ENCODE measurements at places on chromosomes 6 and 20.
A peak's percentile ranks its signal among the peaks of the same experiment; 100 is the strongest.

- no peak for DNase-seq
Observed at GRCh38 chr6:37630281-37630799, 67.3 kb downstream of the MDGA1 start.

- DNase-seq = no peak
Observed at GRCh38 chr6:17688481-17688880, 18.2 kb downstream of the NUP153 start.

DNA sequence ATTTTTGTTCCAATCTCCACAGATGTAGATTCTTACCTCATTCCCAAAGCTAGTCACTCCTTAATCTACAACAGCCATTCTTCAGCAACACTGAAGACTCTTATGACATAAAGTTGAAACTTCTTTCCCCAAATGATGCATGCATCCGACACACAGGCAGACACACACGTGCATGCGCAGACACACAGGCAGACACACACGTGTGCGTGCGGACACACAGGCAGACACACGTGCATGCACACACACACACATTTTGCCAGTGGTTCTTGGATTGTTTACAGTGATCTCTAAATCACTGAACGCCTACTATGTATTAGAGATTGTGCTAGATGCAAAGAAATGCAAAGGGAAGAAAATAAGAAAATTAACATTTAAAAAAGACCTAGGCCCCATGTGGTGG is 9.0 kb upstream of the TRPC4AP start:
- DNase-seq = no peak

DNA sequence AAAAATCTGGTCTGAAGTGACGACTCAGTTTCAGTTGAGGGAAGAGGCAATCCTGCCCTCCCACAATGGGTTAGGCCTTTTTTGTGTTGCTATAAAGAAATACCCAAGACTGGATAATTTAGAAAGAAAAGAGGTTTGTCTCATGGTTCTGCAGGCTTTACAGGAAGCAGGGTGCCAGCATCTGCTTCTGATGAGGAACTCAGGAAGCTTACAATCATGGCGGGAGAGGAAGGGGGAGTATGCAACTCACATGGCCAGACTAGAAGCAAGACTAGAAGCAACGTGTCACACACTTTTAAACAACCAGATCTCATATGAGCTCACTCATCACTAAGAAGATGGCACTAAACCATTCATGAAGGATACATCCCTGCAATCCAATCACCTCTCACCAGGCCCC is 529.3 kb downstream of the KIF16B start:
- no peak for DNase-seq

DNA sequence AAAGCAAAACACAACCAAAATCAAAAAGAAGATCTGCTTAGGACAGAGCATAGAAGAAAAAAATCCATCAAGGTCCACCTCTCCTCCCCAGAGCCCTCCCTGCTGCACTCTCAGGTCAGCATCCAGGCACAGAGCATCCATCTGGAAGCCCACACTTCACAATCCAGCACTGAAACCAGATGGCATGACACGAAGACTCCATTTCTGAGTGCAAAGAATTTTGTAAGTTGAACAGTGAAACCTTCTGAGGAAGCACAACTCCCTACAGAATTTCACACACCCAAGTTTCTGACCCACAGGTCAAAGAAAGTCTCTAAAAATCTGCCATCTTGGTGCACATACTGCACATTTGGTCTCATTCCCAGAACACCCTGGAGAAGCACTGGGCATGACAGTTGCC is 128.8 kb upstream of the STXBP5 start:
- DNase-seq = no peak

DNA sequence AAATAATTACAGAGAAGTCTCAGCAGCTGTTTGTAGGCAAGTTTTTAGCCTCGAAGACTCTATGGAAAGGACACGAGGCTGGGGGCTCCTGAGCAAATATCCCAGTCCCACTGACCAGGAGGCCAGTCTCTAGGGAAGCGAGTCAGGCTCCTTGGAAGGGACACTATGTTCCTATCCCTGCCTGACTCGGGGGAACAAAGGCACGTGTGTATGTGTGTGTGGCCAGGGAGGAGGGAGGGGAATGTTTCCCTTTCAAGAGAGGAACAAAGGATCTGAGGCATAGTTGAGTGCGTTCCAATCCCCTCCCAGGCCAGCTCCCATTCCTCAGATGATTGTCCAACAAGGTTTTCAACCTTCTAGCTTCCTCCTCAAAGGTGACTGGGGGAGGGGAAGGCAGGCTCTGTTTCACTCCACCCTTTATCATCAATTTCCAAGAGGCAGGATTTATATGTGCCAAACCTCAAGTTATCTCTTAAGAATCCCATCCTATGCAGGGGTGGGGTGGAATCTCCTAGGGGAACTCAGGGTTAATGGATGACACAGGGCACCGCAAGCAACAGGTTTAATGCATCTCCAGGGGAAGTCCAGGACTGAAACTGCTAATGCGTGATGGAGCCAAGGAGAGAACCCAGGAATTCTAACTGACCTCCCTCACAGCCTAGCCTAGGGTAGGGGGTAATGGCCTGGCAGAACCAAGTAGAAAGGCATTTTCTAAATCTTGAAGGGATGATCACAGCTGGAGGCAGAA is 9.9 kb downstream of the BCL2L1 start:
- DNase-seq = peak; percentile 97

GRCh38 chr6:81572020-81572419 is 180.5 kb downstream of the TENT5A start:
- no peak for DNase-seq

GRCh38 chr20:45254383-45255262 is at the start of gene SLPI:
SLPI (minus strand) TSS chr20:45254564; CDS start chr20:45254543, 21 bp downstream.
- peak; percentile 29 for DNase-seq

DNA sequence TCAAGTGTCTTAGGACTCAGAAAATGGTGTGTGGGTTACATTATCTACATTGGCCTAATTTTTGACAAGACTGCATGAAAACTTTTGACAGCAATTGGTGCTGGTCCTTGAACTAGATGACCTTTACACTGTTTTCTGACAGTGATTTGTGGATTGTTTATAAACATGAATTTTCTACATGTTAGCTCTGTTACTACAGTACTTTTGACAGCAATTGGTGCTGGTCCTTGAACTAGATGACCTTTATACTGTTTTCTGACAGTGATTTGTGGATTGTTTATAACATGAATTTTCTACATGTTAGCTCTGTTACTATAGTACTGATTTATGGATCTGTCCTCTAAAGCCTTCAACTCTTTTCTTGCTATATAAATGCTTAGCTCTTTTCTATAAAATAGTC is 16.7 kb downstream of the KCTD20 start:
- no peak for DNase-seq

DNA sequence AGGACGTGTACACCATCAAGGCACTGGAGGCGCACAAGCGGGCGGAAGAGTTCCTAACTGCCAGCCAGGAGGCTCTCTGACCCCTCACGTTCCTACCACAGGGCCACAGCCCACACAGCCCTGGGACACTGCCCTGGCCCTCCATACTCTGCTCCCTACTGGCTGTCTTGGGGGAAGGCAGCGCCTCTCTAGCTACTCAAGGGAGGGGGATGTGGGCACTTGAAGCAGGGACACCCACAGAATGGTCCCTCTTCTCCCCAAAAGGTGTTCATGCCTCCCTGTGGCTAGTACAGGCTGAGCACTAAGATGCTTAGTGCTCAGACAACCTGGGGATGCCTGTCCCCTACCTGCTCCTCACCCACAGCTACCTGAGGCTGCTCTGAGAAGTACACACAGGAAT is 2.5 kb downstream of the MEA1 start:
- no peak for DNase-seq

DNA sequence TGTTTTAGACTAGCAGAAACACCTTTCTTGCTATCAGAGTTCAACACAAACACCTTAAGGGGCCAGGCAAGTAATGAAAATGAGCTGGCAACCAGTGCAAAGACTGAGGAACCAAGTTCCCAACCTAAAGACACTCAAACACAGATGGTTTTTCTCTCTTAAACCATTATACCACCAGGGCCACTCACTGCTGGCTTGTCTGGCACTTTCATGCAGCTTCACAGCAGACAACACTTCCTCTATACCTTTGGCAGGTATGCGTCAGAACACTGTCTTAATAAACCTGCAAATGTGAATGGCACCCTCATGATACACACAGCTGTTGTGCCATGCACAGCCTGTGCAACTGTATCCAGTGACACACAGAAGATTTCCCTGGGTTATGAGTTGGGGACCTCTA is 41.6 kb downstream of the NFATC2 start:
- DNase-seq = no peak

DNA sequence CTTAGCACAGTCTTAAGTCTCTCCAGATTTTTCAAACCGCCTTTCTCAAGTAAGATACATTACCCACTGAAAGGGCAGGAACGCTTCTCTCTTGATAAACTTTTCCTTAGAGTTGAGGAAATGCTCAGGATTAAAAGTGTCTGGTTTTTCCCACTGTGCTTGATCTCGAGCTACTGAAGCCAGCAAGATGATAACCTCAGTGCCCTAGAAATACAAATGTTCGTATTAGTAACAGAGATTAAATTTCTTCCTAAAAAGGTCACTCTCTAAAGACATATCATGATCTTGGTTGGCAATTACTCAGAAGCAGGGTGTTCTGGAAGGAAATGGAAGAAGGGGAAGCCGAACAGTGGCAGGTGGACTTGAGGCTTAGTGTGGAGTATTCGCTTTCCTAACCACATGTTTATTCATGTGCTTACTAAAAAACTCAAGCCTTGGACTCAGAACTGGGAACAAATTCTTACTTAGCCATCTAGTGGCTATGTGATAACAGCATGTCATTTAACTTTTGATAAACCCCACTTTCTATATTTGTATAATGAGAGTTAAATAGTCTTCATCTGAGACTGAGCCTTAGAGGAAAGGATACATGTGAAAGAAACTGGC is 20.1 kb downstream of the C6orf141 start:
- no peak for DNase-seq

GRCh38 chr6:30884521-30885480 is 482 bp downstream of the DDR1 start:
- DNase-seq = peak; percentile 56

DNA sequence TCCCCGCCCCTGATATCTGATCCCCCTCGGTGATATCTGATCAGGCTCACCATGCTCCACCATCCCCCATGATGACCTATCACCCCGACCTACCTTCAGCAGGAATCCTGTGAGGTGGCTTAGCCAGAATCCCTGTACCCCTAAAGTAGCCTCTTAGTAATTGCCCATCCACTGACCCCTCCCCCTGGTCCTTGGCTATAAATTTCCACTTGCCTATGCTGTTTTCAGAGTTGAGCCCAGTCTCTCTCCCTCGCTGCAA is 177.5 kb upstream of the GGTLC1 start:
- no peak for DNase-seq

- DNase-seq = peak; percentile 28
Observed at GRCh38 chr20:18001131-18001921, 32.5 kb downstream of the MGME1 start.

GRCh38 chr20:34491226-34491931 is 24.8 kb upstream of the DYNLRB1 start:
- no peak for DNase-seq

DNA sequence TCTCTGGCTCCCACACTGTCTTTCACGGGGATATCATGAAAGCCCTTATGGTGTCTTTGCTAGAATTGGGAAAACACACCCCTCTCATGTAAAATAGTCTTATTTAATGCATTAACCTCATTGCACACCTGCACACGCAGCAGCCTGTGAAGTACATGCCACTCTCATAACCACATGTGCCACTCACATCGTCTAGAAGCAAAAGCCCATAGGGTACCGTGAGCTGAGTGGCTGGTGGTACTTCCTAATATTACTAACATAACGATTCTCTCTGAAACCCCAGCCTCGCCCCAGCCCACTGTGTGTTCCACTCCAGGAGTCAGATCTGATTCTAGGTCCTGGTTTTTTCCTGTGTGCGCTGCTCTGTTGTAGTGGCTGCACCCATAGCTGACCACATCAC is 9.5 kb upstream of the TMEM242 start:
- DNase-seq = no peak

DNA sequence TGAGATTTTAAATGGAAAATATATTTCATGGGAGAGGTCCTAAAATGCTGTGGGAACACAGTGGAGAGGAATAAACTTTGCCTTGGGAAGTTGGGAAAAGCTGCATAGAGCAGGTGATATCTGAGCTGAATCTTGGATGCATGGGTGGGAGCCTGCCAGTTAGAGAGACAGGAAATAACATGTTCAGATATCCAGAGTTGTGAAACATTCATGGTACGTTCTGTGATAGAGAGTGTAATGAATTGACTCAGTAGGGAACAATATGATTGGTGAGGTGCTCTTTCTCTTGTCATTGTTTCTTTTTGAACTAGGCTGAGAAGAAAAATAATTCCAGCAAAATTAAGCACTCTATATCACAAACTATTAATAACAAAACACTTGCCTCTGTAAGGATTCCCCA is 72.8 kb downstream of the RPS12 start:
- DNase-seq = no peak
